Parietal lobe (tissue), 2 donors: ENCODE measurements at places on chromosomes 12 and 14. TPM values are rescaled to one million over a fixed set of nuclear protein-coding genes. Genes with fewer than 3 reads are reported as not detected.

Gene OR4K17
- not detected for total RNA-seq

Gene ACRBP
- total RNA-seq: 1.6 TPM

Gene SYNJ2BP
- 26.9 TPM for total RNA-seq

Gene PXN
- 5.6 TPM for total RNA-seq

Gene FOXM1
- 3.4 TPM for total RNA-seq

Gene SIX1
- 0.31 TPM for total RNA-seq

Gene CIROP
- not detected for total RNA-seq
